ENCODE measurements at places on chromosomes 11 and 22.

DNA sequence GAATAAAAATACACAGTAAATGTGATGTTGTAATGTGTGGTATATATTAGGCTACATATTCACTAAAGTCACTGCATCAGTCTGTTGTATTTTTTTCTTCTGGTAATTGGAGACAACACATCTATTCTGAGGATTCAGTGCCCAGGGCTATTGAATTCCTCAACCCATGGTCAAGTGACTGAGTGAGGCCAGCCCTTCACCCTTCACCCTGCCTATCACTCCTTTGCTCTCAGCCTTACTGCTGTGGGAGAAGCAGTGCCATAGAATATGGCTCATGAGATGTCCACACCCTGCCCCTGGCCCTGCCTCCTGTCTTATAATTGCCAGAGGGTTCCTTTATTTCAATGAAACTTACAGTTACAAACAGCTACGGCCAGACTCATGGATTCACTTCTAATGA is 295.6 kb downstream of the NTM start:
- DNase-seq = no peak

DNA sequence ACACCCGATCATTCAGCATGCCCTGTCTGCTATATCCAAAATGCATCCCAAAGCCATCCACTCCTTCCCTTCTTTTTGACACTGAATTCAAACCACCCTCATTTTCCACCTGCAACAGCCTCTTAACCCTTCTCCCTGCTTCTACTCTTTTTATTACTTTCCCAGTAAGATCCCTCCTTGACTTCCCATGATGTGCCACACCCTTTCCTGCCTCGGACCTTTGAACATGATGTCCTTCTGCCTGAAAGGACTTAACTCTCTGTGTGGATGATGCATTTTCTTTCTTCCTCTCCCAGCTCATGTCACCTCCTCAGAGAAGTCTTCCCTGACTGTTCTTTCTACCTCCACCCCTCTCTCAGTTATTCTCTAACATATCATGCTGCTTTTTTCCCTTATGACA is 36.5 kb downstream of the HTR3A start:
- DNase-seq = no peak

DNA sequence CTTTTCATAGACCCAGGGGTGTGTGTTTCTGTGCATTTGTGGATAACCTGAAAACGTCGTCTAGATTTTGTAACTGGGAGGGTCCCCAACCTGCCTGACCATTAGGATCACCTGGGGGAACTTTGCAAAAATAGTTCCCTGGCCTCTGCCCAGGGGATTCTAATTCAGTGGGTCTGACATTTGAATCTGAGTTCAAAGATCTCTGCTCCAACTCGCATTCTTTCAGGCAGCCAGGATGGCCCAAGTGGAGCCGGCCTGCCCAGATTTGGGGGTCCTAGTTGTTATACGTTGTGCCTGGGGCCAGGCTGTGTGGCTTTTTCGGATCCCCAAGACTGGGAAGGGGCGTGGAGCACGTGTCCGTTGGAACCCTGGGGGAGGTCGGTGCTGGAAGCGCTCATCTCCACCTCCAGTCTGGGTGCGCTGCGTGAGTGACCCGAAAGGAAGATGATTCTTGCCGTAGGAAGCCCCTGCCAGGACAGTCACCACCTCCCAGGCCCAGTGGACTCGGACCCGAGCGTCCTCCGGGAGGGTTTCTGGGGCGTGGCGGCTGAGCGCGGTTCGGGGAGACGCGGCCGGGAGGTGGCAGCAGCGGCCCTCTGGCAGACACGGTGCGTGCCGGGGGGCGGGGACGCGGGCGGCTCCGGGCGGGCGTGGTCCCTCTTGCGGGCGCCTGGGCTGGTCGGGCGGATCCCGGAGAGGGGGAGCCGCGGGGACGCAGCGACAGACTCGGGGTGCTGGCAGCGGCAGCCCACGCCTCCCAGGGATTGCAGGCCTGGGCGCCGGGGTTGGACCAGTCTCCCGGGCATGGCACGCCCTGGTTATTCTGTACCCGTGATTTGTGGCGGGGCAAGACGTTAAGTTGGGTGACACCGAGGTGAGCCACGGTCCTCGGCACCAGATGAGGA is 29.2 kb upstream of the PLET1 start:
- DNase-seq = peak; percentile 62

- no peak for DNase-seq
These were observed 1.8 kb downstream of the SCUBE2 start for GRCh38 chr11:9089636-9090035.

- DNase-seq = no peak
These were observed 235.9 kb upstream of the ARHGAP20 start for GRCh38 chr11:110948112-110948511.

DNA sequence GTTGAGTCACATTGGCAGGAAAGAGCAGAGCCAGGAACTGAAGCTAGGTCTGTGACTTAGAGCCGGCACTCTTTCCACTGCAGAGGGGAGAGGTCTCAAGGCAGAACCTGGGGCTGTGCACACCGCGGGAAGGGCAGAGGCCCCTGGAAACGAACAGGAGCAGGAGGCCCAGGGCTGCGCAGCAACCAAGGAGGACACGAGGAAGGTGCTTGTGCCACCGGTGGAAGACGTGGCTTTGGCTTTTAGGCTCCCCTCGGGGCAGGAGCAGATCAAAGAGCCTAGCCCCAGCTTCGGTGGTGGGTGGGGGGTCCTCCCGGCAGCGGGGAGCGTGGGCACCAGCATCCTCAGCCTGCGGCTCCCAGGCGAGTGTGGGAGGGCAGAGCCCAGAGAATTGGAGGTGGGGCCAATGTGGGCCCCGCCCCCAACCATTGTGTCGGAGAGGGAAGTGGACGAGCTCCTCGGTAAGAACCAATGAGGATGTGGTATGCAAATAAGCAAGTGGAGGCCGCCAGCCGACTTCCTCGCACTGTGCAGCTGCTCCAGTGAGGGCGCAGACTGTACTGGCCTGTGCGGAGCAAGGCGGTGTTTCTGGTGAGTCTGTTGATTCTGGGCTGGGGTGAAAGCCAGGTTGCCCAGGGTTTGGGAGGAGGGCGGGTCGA is at the start of gene CCDC116:
TSS of gene CCDC116 (plus strand) at position 524 of the 659 bp plus-strand sequence. CDS start 422 bp downstream, outside the sequence.
- DNase-seq = peak; percentile 41

DNA sequence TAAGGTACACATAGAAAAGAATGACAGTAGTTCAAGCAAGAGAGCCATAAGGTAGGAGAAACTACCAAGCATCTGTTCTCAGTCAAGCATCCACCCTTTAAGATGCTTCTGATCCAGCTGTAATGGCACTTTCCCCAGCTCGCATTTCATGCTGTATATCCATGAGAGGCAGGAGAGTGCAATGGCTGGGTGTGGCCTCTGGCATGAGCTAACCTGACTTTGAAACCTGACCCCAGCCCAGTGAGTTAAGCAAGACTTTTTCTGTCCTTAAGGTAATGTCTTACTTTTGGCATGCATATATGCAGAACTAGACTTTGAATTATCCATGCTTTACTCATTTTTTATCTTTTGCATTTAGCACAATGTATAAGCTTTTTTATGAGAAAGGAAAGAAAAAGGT is 79.8 kb upstream of the CNTN5 start:
- DNase-seq = no peak

- no peak for DNase-seq
These were observed 41.4 kb downstream of the MUC2 start for GRCh38 chr11:1116104-1116503.

DNA sequence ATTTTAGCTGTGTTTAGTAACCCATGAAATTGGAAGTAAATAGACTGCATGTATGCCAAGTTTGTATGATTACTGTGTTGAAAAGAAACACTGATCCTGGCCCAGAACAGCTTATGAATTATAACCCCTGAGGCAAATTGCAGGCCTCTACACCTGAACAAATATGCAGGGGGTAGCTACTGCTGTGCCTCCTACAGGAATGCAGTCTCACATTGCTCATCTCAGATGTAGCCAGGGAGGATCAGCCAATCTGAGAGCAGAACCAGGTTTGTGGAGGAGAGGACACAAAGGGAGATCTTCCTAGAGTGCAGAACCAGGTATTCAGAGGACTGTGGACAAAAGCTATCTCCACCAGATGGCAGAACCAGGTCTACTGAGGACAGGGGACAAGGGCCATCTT is 442.2 kb upstream of the DDI1 start:
- no peak for DNase-seq

GRCh38 chr11:65295571-65296341 is 18.9 kb upstream of the CDC42EP2 start:
- no peak for DNase-seq

- DNase-seq = no peak
These were observed 6.4 kb upstream of the REXO2 start for GRCh38 chr11:114432893-114433292.

- DNase-seq = no peak
These were observed 4.6 kb upstream of the RNF185 start for GRCh38 chr22:31155422-31155821.
